Activated B cell treated with CpG ODN at 0.5 μM for 24 hours (primary cell): ENCODE measurements at places on chromosomes 1 and 21. TPM values are rescaled to one million over a fixed set of nuclear protein-coding genes. Genes with fewer than 3 reads are reported as not detected.

GRCh38 chr1:187001198-187001889, 172.6 kb downstream of the PLA2G4A start:
- H3K36me3 ChIP-seq = no peaks in the 10 kb centered on the region
- no peak overlapping the region for H3K4me3 ChIP-seq
- no peak overlapping the region for H3K27ac ChIP-seq
- no peak for DNase-seq
- H3K4me1 ChIP-seq = no peaks in the 10 kb centered on the region

Gene ADORA3
- total RNA-seq = not detected in 2 replicates

- peaks cover 42% of the 10 kb centered on the region for H3K4me1 ChIP-seq
- peak overlapping the region; percentile 97 for H3K4me3 ChIP-seq
- peak overlapping the region; percentile 100 for H3K27ac ChIP-seq
- no peak for DNase-seq
These were observed 878 bp downstream of the SMG7 start for GRCh38 chr1:183473217-183473536.

GRCh38 chr1:158177700-158178450, 2.8 kb upstream of the CD1D start:
- H3K27me3 ChIP-seq = no peaks in the 10 kb centered on the region
- peak; percentile 70 for DNase-seq
- H3K4me3 ChIP-seq = peak overlapping the region; percentile 78
- peaks cover 9% of the 10 kb centered on the region for H3K36me3 ChIP-seq

DNA sequence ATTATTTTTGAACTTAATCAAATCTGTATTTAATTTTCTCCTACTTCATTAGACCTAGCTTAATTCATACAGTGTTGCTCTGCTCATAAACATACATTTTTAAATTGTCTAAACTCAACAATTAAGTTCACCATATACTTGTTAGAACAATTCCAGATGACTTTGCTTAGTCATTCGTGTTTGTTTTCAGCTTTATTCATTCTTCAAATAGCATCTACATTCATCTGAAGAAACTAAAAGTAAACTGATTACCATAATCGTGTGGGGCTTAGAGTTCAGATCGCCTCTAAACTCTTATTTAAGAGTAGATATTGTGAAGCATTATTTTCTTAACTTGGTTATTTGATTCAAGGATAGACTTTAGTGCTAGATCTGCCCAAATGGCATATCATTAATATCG, 34.4 kb downstream of the KLHL20 start:
- H3K36me3 ChIP-seq = peaks cover 47% of the 10 kb centered on the region
- no peak overlapping the region for H3K4me3 ChIP-seq
- no peak for DNase-seq
- no peak overlapping the region for H3K27ac ChIP-seq

Gene TRIM58
- total RNA-seq = 0.39 and 0.49 TPM in 2 replicates

Gene BSND
- 0.05 TPM in 1 of 2 replicates, not detected in the other for total RNA-seq

GRCh38 chr1:29478879-29479278, 242.6 kb downstream of the PTPRU start:
- H3K27ac ChIP-seq = no peak overlapping the region
- no peaks in the 10 kb centered on the region for H3K4me1 ChIP-seq
- no peaks in the 10 kb centered on the region for H3K36me3 ChIP-seq
- H3K27me3 ChIP-seq = peaks cover 32% of the 10 kb centered on the region
- no peak overlapping the region for H3K4me3 ChIP-seq

DNA sequence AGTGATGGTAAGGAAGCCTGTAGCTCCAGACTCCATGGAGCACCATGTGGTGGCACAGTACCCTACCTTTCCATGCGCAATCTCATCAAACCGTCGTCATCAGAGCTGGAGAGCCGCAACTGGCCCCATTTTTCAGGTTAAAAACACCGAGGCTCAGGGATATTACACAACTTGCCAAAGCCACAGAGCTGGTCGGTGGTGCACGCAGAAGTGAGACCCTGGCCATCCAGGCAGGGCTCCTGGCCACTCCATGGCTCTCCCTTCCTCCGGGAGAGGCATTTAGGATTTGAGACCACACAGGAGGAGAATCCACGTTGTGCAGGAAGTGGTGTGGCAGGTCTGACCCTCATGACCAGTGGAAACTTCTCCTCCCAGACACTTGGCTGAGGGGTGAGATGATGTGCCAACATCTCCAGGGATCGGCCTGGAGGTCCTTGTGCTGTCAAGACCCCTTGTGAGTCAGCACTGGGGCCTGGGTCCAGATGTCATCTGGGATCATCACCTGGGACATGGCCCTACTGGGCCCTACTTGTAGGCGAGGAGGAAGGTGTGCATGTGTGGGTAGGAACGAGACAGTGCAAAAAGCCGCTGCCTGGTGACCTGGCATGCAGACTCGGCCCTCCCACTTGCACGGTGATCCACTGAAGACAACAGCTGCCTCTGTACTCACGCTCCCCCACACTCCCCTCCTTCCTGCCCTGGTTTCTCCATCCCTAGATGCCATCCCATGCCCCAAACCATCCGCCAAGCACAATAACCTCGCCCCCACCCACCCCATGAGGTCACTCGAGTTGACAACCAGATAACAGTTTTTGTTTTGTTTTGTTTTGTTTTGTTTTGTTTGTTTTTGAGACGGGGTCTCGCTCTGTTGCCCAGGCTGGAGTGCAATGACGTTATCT, 10.4 kb downstream of the TFF3 start:
- DNase-seq = no peak
- H3K27ac ChIP-seq = no peak overlapping the region
- no peak overlapping the region for H3K4me3 ChIP-seq
- peaks cover 6% of the 10 kb centered on the region for H3K4me1 ChIP-seq
- H3K27me3 ChIP-seq = peaks cover 18% of the 10 kb centered on the region

Gene AMIGO1
- 0.42 and 0.53 TPM in 2 replicates for total RNA-seq

Gene KCNK1
- total RNA-seq = not detected in 2 replicates

GRCh38 chr1:10687782-10688408, 108.6 kb downstream of the CASZ1 start:
- peaks cover 15% of the 10 kb centered on the region for H3K36me3 ChIP-seq
- no peaks in the 10 kb centered on the region for H3K27me3 ChIP-seq
- H3K4me1 ChIP-seq = peaks cover 13% of the 10 kb centered on the region
- DNase-seq = no peak
- no peak overlapping the region for H3K4me3 ChIP-seq
- no peak overlapping the region for H3K27ac ChIP-seq

DNA sequence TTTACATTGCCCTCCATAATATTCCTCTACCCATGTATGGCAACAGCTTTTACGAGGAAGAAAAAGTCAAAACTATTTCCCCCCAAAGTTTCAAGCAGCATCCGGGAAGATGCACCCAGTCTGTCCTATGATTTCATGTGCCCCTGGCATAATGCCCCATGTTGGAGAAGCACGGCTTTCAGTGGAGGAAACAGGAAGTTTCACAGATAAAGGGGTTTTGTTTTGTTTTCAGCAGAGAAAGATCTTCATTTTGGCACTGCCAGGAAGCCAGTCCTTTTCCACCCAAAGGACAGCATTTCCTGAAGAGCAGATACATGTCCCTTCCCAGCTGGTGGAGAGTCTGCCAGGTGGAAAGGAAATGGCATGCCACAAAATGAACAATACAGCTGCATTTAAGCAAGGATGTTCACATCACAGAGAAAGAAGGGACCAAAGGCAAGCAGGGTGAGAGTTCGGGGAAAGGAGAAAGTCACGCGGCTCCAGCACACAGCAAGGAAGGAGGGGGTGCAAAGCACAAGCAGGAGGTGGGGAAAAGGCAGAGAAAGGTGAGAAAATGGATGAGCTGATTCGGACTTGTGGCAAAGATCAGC, 95.3 kb upstream of the HIVEP3 start:
- no peaks in the 10 kb centered on the region for H3K36me3 ChIP-seq
- DNase-seq = no peak
- peaks cover 6% of the 10 kb centered on the region for H3K4me1 ChIP-seq
- no peak overlapping the region for H3K27ac ChIP-seq
- H3K27me3 ChIP-seq = peaks cover 7% of the 10 kb centered on the region

GRCh38 chr1:243287652-243288051, 31.8 kb downstream of the SDCCAG8 start:
- H3K36me3 ChIP-seq = peaks cover 55% of the 10 kb centered on the region
- H3K4me3 ChIP-seq = peak overlapping the region; percentile 53
- H3K4me1 ChIP-seq = peaks cover 58% of the 10 kb centered on the region
- H3K27ac ChIP-seq = peak overlapping the region; percentile 89
- DNase-seq = no peak
- no peaks in the 10 kb centered on the region for H3K27me3 ChIP-seq

- no peak for DNase-seq
- no peaks in the 10 kb centered on the region for H3K36me3 ChIP-seq
- no peaks in the 10 kb centered on the region for H3K4me1 ChIP-seq
- H3K27me3 ChIP-seq = no peaks in the 10 kb centered on the region
These were observed 762.5 kb upstream of the TPTE start for GRCh38 chr21:9758888-9759287.

GRCh38 chr1:234612352-234613127, 2.6 kb upstream of the IRF2BP2 start:
- H3K27ac ChIP-seq = peak overlapping the region; percentile 100
- H3K4me3 ChIP-seq = peak overlapping the region; percentile 88
- peaks cover 10% of the 10 kb centered on the region for H3K36me3 ChIP-seq

Gene GBP4
- total RNA-seq = 19.2 and 19.5 TPM in 2 replicates

DNA sequence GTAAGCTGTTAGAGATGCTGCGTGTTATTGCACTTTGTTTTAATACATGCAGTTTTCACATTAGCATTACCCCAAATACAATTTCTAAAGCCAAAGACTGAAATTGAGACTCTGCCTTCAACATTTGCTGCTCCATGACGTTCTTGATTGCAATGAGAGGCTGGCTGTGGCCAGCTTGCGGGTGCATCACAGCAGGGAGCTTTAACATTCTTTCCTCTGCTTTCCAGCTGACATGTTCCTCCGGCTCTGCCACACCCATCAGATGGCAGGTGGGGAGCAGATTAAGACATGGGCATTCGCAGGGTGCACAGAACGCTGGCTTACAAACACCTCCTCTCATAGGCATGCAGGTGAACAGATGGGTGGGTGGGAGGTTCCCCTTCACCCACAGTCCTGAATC, 314.1 kb downstream of the DISC1 start:
- no peak for DNase-seq
- no peak overlapping the region for H3K27ac ChIP-seq
- no peak overlapping the region for H3K4me3 ChIP-seq
- H3K4me1 ChIP-seq = no peaks in the 10 kb centered on the region
- H3K36me3 ChIP-seq = peaks cover 3% of the 10 kb centered on the region
- H3K27me3 ChIP-seq = no peaks in the 10 kb centered on the region

Gene NGF
- total RNA-seq = not detected in 2 replicates

- peaks cover 18% of the 10 kb centered on the region for H3K4me1 ChIP-seq
- no peaks in the 10 kb centered on the region for H3K36me3 ChIP-seq
- DNase-seq = no peak
- no peak overlapping the region for H3K27ac ChIP-seq
These were observed 858 bp upstream of the SUSD4 start for GRCh38 chr1:223364685-223365382.

DNA sequence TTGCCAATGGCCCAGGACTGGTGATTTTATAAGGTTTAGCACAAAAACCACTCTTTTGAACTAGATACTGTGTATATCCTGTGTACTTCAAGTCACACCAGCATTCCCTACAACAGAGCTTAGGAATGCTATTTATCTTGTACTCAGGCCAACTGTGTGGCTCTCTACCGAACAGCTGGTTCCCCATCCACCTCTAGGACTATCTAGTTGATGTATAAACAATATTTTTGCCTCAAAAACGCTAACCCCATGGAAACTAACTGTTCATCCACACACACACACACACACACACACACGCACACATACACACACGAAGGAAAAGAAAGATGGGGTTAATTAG, 28.7 kb upstream of the SLC45A3 start:
- H3K27me3 ChIP-seq = no peaks in the 10 kb centered on the region
- H3K4me3 ChIP-seq = no peak overlapping the region
- no peak for DNase-seq
- H3K4me1 ChIP-seq = peaks cover 34% of the 10 kb centered on the region
- peaks cover 7% of the 10 kb centered on the region for H3K36me3 ChIP-seq

Gene FOXJ3
- 54.7 and 63.9 TPM in 2 replicates for total RNA-seq

Gene NOTCH2
- total RNA-seq = 216 and 259 TPM in 2 replicates

- no peak for DNase-seq
- no peak overlapping the region for H3K27ac ChIP-seq
- peaks cover 10% of the 10 kb centered on the region for H3K27me3 ChIP-seq
- no peaks in the 10 kb centered on the region for H3K4me1 ChIP-seq
- H3K4me3 ChIP-seq = no peak overlapping the region
- no peaks in the 10 kb centered on the region for H3K36me3 ChIP-seq
These were observed 24.8 kb upstream of the OR10J5 start for GRCh38 chr1:159560599-159560998.

GRCh38 chr1:218412171-218412570, 67.0 kb downstream of the TGFB2 start:
- no peak overlapping the region for H3K27ac ChIP-seq
- no peak for DNase-seq
- H3K36me3 ChIP-seq = peaks cover 6% of the 10 kb centered on the region
- no peaks in the 10 kb centered on the region for H3K27me3 ChIP-seq
- H3K4me3 ChIP-seq = no peak overlapping the region

DNA sequence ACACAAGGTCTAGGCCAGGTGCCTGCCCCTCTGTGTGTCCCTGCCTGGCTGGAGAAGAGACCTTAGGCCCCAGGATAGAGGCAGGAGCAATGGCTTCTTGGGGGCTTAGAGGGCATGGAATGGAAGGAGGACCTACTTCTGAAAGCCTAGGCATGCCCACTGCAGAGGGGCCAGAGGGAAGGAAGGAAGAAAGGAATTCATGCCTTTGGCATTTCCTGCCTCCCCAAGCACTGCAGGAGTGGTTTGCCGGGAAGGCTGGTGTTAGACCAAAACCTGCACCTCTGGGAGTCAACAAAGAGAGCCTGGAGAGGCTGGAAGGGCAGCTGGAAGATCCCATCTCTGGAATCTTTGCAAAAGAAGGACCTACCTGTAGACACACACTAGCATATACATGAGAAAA, 50.7 kb upstream of the KCNE2 start:
- no peak overlapping the region for H3K27ac ChIP-seq
- no peaks in the 10 kb centered on the region for H3K36me3 ChIP-seq
- H3K4me3 ChIP-seq = no peak overlapping the region
- H3K4me1 ChIP-seq = no peaks in the 10 kb centered on the region
- DNase-seq = no peak

Gene TDRD5
- not detected in 2 replicates for total RNA-seq

DNA sequence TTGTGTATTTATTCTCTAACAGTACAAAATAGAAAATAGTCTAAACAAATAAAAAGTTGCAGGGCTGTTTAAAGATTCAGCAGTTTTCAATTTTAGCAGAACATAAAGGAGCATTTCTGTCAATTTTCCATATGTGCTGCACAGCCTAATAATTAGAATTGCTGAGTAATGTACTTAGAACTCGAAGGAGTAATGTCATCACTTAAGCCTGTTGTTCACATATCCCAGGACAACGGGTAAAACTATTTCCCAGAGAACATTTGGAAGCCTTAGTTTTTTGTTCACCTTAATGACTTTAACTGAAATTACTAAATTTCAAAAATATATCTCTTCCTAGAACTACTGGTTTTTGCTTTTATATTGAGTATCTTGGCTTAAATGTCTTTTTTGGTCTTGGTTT, 81.6 kb downstream of the ZP4 start:
- H3K27ac ChIP-seq = no peak overlapping the region
- H3K36me3 ChIP-seq = no peaks in the 10 kb centered on the region
- no peak for DNase-seq
- no peaks in the 10 kb centered on the region for H3K27me3 ChIP-seq

GRCh38 chr1:93991271-93991670, 82.0 kb upstream of the GCLM start:
- DNase-seq = no peak
- no peak overlapping the region for H3K27ac ChIP-seq
- no peaks in the 10 kb centered on the region for H3K36me3 ChIP-seq
- no peaks in the 10 kb centered on the region for H3K4me1 ChIP-seq
- no peak overlapping the region for H3K4me3 ChIP-seq
